ENCODE measurements at places on chromosomes 12 and 14.

- no peak for DNase-seq
Observed at GRCh38 chr12:41881891-41882805, 262.5 kb downstream of the GXYLT1 start.

DNA sequence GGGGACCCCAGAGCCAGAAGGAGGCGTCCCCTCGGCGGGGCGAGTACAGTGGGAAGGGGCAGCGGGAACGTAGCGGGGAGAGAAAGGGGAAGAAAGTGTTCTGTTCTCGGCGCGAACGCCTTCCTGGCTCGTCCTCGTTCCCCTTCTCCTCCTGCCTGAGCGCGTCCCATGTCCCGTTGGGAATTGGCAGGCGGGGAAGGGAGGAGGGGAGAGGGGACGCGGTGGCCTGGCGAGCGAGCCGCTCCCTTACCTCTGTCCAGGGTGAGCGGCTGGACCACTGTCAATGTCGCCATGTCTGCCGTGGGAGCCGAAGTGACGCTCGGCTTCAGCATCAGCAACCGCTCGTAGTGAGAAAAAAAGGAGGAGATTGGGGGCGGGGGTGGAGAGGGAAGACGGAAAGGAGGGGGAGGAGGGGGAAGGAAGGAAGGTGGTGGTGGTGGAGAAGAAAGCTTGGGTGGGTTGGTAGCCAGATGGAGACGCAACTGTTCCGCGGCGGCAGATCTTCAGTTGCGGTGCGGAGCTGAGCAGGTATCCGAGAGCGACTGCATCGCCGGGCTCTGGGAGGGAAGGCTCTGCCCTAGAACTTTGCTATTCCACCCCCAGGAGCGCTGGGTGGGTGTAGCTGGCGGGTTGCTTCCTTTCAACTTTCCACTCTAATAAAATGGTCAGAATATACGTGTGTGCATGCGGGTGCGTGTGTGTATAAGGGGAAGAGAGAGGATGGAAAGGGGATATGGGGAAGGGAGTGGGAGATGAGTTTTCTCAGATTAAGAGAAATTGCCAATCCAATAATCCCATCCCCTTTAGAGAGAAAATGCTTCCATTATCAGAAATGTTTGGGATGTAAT lies at the start of gene LIN7A:
LIN7A (minus strand) TSS at position 544 of the 848 bp plus-strand sequence; CDS start at position 332, 212 bp downstream.
- DNase-seq, result no peak

GRCh38 chr14:77615361-77616132 lies 890 bp downstream of the SPTLC2 start:
- DNase-seq, result no peak

DNA sequence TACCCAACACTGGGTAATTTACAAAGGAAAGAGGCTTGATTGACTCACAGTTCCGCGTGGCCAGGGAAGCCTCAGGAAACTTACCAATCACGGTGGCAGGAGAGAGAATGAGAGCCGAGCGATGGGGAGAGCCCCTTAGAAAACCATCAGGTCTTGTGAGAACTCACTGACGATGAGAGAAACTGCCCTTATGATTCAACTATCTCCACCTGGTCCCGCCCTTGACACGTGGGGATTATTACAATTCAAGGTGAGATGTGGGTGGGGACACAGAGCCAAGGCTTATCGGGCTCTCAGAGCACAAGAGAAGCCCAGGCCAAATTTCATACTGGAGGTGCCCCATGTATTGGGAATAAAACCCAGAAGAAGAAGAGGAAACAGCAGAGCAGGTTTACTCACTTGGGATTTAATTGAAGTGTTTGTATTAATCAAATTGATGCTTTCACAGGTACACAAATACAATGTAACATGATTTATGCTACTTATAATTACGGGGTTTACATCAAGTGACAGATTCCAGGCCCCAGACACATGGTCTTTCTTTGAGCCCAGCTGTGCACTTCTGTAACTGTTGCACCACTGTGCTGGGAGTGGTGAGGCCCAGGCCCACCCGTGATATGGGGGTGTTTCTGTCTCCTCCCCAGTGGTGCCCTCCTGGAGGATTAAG lies 8.2 kb upstream of the CCDC85C start:
- DNase-seq, result no peak

GRCh38 chr12:119829439-119829838 lies 47.7 kb downstream of the CIT start:
- DNase-seq, result no peak

GRCh38 chr12:15721316-15722115 lies 67.7 kb downstream of the EPS8 start:
- DNase-seq, result no peak

DNA sequence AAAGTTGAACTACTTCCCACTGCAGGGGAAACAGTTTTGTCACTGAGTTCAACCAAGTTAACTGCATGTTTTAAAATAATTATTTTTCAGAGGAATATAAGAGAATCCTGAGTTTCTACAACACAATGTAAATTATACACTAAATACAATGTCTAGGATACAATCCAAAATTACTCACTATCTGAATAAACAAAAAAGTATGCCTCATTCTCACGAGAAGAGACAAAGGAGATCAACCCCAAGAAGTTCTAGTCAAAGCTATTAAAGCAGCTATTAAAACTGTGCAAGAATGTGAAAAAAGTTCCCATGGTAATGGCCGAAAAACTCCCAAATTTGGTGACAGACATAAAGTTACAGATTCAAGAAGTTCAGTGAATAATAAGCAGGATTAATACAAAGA lies 8.8 kb upstream of the KCNK13 start:
- no peak for DNase-seq

DNA sequence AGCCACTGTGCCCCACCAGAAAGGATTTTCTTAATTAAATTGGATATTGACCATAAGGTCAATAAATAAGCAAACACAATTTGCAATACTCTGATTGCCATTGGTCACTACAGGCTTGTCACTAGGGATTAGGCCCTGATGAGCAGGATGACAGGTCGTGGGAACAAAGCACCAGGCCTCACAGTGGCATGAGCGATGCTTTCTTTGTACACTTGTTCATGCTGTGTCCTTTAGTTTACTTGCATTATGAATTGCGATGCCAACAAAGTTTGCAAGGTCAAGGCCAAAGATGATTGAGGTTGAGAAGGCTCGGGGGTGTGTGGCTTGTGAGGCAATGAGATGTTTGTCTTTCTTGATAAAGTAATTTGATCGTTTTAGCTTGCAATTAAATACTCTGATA lies 136.0 kb downstream of the TTC8 start:
- no peak for DNase-seq

DNA sequence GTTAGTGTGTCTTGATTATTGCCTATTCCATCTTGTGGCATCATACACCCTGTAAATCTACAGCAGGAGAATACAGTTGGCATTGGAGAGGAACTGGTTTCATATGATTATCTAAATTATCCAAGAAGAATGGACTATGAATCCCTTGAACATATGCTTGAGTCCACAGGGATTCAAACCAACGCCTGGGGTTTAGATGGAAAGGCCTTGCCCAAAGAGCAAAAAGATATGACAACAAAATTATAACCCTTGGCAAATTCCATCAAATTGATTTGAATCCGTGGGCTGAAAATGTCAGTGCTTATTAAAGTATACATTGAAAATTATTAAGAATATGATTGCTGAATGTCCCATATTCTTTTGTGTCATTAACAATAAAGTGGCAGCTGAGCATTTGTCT lies 108.2 kb downstream of the PDE3A start:
- DNase-seq, result no peak

GRCh38 chr12:128326406-128326805 lies 59.4 kb downstream of the TMEM132C start:
- no peak for DNase-seq

DNA sequence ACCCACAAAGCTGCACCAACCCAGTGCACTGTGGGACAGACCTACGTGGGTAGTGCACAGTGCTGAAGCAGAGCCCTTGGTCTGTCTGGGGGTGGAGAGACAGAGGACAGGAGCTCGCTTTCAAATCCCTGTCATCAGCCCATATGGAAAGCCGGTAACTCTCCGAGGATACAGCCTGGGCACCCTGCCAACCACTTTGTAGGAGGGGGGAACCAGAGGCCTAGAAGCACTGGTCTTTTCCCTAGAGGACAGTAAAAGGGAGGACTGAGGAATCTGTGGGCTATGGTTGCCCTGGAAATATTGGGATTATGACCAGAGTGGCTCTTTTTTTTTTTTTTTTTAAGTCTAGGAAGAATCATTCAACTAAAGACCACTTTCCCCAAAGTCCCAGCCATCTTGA lies 74.3 kb downstream of the MAP3K9 start:
- DNase-seq, result no peak

- no peak for DNase-seq
Observed at GRCh38 chr12:99334285-99335056, 313.1 kb upstream of the GARIN6 start.

DNA sequence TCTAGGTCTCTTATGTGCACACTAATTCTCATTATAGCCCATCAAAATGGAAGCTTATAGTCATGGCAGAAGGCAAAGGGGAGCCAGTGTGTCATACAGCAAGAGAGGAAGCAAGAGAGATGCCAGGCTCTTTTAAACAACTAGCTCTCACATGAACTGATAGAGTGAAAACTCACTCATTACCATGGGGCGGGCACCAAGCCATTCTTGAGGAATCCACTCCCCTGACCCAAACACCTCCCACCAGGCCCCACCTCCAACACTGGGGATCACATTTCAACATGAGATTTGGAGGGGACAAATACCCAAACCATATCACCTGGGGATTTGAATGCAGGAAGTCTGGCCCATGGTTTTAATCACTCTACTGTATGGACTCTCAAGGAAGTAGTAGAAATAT lies 36.9 kb upstream of the CRACR2A start:
- no peak for DNase-seq

DNA sequence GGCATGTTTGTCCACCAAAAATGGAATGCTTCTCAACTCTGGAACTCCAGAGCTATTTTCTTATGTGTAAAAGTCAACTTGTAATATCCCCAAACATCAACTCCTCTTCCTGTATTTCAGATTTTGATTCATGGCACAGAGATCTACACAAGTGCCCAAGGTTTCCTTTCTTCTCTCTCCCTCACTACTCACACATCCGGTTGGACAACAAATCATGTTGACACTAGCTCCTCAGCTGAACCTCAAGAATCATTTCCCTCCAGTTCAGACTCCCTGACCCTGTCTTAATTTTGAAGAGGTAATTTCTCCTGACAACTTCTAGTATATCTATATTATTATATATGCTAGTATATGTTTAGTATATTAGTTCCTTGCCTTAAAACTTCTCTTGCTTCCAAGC lies 485.4 kb upstream of the CCDC196 start:
- no peak for DNase-seq

GRCh38 chr12:79441534-79441933 lies 249.2 kb downstream of the PAWR start:
- no peak for DNase-seq

- peak; percentile 92 for DNase-seq
Observed at GRCh38 chr12:69585189-69586062, at the start of gene CCT2. TSS of gene CCT2 (plus strand) at chr12:69585459. CDS start at chr12:69585522, 63 bp downstream.

GRCh38 chr12:113471619-113472171 lies at the start of gene LHX5:
TSS of gene LHX5 (minus strand) at chr12:113471871. CDS start at chr12:113471498, 373 bp downstream.
- no peak for DNase-seq

DNA sequence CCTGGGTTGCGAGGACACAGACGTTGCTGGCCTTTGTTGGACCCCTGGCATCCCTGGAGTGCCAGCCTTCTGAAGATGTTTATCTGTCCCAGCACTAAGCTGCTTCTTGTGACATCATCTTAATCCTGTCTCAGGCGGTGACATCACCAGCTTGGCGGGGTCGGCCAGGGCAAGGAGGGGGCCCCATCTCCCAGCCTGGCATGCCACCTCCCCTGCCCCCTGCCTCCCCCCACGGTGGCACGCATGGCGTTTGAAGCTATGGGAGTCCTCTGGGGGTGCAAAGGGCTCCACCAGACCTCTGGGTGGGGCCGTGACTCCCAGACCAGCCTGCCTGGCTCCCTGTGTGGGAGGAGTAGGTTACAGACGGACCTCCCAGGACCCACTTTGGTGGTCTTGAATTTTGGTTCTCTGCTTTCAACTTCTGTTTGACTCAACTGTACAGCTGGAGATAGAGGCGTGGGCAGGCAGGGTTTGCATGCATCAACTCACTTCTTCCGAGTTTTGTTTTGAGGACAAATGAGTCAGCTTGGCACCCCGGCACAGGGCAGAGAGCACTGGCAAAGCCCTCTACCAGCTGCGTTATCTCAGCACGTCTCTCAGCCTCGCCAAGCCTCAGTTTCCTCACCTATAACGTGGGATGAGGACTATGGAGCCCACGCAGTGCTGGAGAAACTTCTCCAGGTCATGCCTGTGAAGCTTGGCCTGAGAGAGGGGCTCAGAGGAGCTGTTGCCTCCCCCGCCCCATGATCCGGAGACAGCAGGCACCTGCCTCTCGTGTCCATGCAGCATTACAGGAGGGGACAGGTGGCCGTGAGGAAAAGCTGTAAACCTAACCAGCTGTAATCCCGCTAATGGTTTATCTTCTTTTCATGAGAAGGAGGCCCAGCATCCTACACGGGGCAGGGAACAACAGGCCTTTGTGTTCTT lies 38.8 kb upstream of the EML1 start:
- DNase-seq, result no peak

- DNase-seq, result no peak
Observed at GRCh38 chr14:100619396-100620254, 32.4 kb upstream of the BEGAIN start.

- no peak for DNase-seq
Observed at GRCh38 chr14:60220084-60220483, 28.9 kb upstream of the PPM1A start.

DNA sequence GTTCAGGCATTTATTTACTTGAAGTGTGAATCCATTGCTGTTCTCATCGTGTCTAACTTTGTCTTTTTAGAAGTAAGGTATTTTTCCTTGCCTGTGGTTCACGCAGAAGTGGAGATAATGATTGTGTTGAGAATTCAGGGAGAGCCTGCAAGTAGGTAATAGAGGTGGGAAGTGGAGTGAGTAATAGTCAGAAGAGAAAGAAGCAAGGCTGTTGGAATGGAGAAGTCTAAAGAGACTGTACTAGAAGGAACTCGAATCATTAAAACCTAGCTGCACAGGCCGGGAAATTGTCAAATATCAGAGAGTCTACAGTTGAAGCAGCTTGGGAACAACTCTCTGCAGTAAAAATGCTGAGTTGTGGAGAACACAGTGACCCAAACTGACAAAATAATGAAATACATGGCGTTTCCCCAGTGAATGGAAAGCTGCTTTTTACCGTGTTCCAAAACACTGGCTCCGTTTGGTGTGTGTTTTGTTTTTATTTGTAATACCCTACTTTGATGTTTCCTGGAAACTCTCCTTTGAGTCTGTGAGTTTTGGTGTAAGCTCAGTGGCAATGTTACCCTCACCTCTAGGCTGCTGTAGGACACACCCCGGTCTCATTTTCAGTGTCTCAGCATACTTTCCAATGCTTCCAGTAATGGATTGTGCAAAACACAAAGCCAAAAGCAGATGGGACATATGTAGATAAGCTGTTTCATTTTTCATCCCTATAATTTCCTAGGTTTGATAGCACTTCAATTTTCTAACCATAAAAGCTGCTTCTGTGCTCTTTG lies 146.6 kb downstream of the CRADD start:
- DNase-seq, result no peak

- no peak for DNase-seq
Observed at GRCh38 chr14:24206260-24207103, 986 bp downstream of the TSSK4 start.

GRCh38 chr12:69490920-69491643 lies 20.9 kb downstream of the FRS2 start:
- no peak for DNase-seq

DNA sequence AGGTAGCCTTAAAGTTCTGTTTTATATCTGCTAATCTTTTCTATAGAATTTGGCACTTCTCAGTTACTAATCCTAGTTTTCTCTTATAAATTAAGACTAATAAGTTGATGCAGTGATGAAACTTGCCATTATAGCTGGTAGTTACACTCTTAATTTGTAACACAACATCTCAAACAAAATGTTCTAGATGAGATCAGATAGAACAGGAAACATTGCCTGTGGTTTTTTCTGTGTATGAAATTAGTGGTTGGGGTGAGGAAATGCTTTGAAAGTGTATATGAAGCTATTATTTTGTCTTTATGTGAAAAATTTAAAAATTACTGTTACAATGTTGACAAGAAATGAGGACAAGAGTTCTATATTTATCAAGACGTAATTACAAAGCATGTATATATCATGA lies 91.9 kb downstream of the PCNX1 start:
- no peak for DNase-seq

Data from stimulated activated CD8-positive, alpha-beta memory T cell treated with anti-CD3 and anti-CD28 coated beads, Interleukin-15, amount 100 ng/mL, for 1 hour (primary cell).